ENCODE measurements at places on chromosomes 11 and 22. TPM values are rescaled to one million over a fixed set of nuclear protein-coding genes. Genes with fewer than 3 reads are reported as not detected.

DNA sequence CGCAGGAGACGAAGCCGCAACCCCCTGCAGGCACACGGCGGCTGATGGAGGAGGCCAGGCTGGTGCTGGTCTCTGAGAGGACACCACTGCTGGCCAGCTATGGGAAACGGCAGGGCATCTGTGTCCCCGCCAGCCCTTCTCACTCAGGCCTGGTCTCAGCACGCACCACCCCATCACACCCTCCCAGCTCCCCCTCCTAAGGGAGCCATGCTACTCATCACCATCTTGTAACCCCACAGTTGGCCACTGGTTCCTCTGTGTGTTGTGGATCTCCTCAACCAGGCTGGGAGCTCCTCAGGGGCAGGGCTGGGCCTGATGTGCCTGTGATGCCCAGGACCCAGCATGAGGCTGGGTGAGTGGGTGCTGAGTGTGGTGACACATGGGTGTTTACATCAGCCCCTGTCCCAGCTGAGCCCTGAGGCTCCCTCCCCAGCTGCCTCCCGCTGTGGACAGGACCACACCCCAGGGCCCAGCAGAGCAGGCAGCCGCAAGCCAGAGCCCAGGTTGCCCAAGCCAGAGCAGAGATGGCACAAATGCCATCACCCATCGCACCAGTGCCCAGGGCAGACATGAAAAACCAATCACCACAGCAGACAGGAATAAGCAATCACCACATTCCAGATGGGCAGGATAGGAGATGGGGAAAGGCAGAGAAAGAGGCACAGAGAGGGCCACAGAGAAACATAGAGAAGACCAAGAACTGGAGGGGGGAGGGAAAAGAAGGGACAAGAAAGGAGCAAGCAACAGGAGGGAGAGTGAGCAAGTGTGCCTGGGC, 8.2 kb downstream of the ARVCF start:
- DNase-seq: no peak

MS4A8 gene
- not detected for total RNA-seq

TSGA10IP gene
- total RNA-seq: not detected

- DNase-seq: peak; percentile 78
These were observed 25.3 kb downstream of the ALG9 start for GRCh38 chr11:111846063-111846462.

GRCh38 chr11:65708451-65708850, 3.6 kb upstream of the KAT5 start:
- no peak for DNase-seq

- no peak for DNase-seq
These were observed 20.8 kb upstream of the GAB2 start for GRCh38 chr11:78438298-78438975.

DNA sequence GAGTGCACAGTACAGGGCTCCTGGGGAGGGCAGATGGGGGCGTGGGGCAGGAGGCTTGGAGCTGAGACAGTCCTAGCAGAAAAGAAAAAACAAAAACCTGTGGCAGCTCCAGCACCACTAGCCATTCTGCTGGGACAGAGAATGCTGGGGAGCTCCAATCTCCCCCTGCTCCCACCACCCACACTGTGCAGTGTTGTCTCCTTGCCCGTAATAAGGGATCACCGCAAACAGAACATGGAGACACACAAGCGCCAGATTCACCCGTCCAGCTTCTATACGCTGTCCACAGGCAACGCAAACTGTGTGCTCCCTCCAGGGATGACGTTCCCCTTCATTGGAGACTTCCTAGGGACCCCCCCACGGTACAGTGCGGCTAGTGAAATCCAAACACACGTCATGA, 31.4 kb downstream of the OPCML start:
- DNase-seq: no peak

TTLL8 gene
- not detected for total RNA-seq

GRCh38 chr11:130588471-130588870, 140.0 kb downstream of the ADAMTS15 start:
- no peak for DNase-seq

TYMP gene
- 2.1 TPM for total RNA-seq

DEUP1 gene
- not detected for total RNA-seq

DNA sequence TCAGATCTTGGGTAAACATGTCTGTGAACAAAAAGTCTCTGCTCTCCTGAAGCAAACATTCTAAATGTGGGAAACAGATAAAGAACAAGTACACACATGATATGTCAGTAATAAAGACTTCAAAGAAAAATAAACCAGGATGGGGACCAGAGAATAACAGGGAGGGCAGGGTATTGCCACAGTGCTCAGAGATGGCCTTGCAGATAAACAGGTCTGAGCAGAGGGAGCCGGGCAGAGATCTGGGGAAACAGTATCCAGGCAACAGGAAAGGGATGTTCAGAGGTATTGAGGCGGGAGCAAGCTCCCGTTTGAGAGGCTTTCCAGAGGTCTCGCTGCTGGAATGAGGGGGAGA, 2.9 kb downstream of the CCDC86 start:
- no peak for DNase-seq

GRCh38 chr22:37333724-37334460, 51.6 kb downstream of the CYTH4 start:
- no peak for DNase-seq

EFEMP2 gene
- total RNA-seq: 328 TPM

DNA sequence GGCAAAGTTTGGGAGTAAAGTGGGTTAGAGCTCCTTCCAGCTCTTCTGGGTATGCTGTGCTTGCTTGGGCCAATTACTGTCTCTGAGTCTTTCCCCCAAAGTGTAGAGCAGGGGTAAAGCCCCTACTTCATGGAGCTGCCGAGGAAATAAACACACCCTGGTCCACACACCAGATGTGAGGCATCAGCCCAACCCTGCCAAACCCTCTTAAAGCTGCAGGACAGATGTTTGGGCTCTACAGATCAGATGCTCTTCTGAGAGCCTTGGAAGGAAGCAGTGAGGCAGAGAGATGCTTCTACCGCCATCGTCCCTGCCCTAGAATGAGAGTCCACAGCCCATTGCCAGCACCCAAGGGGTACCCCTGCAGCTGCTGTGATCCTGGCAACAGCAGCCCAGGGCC, 64.7 kb downstream of the ELFN2 start:
- no peak for DNase-seq

FDXACB1 gene
- total RNA-seq: 2.0 TPM

SCGB2A2 gene
- total RNA-seq: not detected

DNA sequence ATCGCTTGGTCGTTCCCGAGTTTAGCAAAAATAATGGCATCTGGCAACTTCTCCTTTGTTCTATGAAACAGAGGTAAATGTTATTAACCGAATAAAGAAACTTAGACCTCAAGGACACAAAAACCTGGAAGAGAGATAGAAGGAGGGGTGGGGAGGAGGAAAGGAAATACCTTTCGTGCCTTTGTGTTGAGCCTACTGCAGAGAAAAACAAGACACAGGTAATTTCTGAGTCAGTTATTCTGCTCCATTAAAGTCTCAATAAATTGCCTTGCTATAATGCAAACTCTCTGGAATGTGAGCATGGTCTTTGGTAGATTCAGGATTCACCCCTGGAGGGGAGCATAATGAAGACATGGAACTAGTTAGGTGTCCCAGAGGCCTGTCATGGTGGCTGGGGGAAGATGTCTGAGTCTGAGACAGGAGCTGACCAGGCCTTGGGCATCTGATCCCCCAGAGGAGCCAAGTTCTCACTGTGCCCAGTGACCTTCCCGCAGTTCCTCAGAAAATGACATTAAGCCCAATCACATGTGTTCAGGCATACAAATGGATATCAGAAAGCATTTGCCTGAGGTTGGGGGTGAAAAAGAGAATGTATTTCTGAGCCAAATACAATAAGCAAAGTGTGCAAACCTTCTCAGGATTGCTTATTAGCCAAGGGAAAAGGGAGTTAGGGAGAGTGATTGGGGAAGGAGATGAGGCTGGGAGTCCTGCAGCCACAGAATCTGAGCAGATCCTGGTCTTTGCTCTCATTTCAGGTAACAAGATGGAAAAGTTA, 72.6 kb upstream of the CADM1 start:
- no peak for DNase-seq

GRCh38 chr11:5694642-5695041, 5.1 kb downstream of the TRIM22 start:
- DNase-seq: no peak

Data from HFFc6 (cell line).